ENCODE measurements at places on chromosomes 2 and 18.
A peak's percentile ranks its signal among the peaks of the same experiment; 100 is the strongest.

DNA sequence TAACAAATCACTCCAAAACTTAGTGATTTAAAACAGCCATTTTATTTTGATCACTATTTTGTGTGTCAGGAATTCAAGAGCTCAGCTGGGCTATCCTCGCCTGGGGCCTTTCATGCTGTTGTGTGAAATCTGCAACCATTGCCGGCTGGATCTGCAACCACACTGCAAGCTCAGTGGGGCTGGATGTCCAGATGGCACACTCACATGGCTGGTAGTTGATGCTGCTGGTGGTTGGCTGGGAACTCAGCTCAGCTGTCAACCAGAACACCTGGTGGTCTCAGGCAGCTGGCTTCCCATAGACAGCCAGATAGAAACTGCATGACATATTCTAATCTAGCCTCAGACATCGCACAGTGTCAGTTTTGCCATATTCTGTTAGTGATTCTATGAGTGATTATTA lies 30.6 kb upstream of the AP1S3 start:
- DNase-seq = no peak
- H3K36me3 ChIP-seq = peaks cover 6% of the 10 kb centered on the region
- peaks cover 23% of the 10 kb centered on the region for H3K4me1 ChIP-seq
- H3K27ac ChIP-seq = no peak overlapping the region

GRCh38 chr2:2758793-2759367 lies 427.8 kb upstream of the MYT1L start:
- no peak overlapping the region for H3K27ac ChIP-seq
- no peaks in the 10 kb centered on the region for H3K36me3 ChIP-seq
- no peaks in the 10 kb centered on the region for H3K4me1 ChIP-seq
- no peak overlapping the region for H3K4me3 ChIP-seq
- peaks cover 8% of the 10 kb centered on the region for H3K27me3 ChIP-seq
- no peak for DNase-seq

GRCh38 chr2:229445019-229445418 lies 173.9 kb upstream of the PID1 start:
- H3K4me3 ChIP-seq = no peak overlapping the region
- H3K27ac ChIP-seq = no peak overlapping the region
- no peak for DNase-seq
- no peaks in the 10 kb centered on the region for H3K4me1 ChIP-seq
- no peaks in the 10 kb centered on the region for H3K36me3 ChIP-seq

- no peaks in the 10 kb centered on the region for H3K27me3 ChIP-seq
- no peak overlapping the region for H3K4me3 ChIP-seq
- no peak overlapping the region for H3K27ac ChIP-seq
- H3K36me3 ChIP-seq = peaks cover 7% of the 10 kb centered on the region
Measured at GRCh38 chr2:43302961-43303494, 76.6 kb upstream of the ZFP36L2 start.

GRCh38 chr2:109170645-109171044 lies 41.6 kb downstream of the SH3RF3 start:
- H3K4me3 ChIP-seq = no peak overlapping the region
- DNase-seq = no peak
- peaks cover 2% of the 10 kb centered on the region for H3K4me1 ChIP-seq
- H3K27me3 ChIP-seq = peaks cover 57% of the 10 kb centered on the region

- no peak overlapping the region for H3K27ac ChIP-seq
- DNase-seq = no peak
- H3K27me3 ChIP-seq = peaks cover 9% of the 10 kb centered on the region
- no peaks in the 10 kb centered on the region for H3K36me3 ChIP-seq
- H3K4me1 ChIP-seq = no peaks in the 10 kb centered on the region
Measured at GRCh38 chr2:38187541-38188011, 111.6 kb upstream of the CYP1B1 start.

GRCh38 chr2:196758474-196759377 lies 40.8 kb downstream of the GTF3C3 start:
- no peak overlapping the region for H3K4me3 ChIP-seq
- no peaks in the 10 kb centered on the region for H3K4me1 ChIP-seq
- DNase-seq = no peak
- H3K36me3 ChIP-seq = peaks cover 6% of the 10 kb centered on the region

GRCh38 chr2:161981679-161982250 lies 92.2 kb downstream of the DPP4 start:
- H3K27me3 ChIP-seq = no peaks in the 10 kb centered on the region
- H3K27ac ChIP-seq = no peak overlapping the region
- DNase-seq = no peak
- peaks cover 3% of the 10 kb centered on the region for H3K36me3 ChIP-seq
- H3K4me3 ChIP-seq = peak overlapping the region; percentile 31
- H3K4me1 ChIP-seq = peaks cover 9% of the 10 kb centered on the region

- H3K27ac ChIP-seq = no peak overlapping the region
- peaks cover 2% of the 10 kb centered on the region for H3K4me1 ChIP-seq
Measured at GRCh38 chr2:234091432-234091879, 41.0 kb downstream of the SPP2 start.

GRCh38 chr2:20184067-20184938 lies 40.6 kb downstream of the SDC1 start:
- no peak overlapping the region for H3K27ac ChIP-seq
- no peak for DNase-seq
- H3K27me3 ChIP-seq = peaks cover 23% of the 10 kb centered on the region

DNA sequence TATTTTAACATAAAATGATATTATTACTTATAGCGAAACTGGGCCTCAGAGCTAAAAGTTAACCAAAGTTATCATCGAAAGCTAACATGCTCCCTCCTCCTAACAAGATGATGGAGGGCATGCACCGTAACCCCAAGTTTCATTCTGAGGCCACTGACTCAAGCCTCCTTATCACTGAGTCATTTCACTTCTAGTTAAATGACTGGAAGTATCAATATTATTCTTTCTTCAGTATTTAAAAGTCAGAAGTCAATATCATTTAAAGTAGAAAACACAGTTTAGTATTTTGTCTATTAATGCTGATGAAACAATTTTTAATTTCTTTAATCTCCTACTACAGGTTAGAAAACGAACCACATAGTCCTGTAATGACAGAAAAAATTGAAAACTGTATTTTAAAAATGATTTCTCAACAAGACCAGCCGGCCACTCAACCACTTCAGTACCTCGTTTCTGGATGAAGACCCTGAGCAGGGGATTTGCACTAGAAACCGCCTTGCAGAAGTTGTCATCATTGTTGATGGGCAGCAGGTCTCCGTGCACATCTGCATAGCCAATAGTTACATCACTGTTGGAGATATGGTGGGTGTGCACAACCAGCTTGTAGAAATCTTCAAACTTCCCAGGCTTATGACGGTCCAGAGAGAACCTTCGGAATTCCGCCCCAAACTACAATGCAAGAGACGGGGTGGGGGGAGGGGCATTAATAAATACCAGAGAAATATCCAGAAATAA lies 44.9 kb downstream of the PARD6G start:
- peaks cover 7% of the 10 kb centered on the region for H3K36me3 ChIP-seq
- H3K4me3 ChIP-seq = no peak overlapping the region
- H3K27me3 ChIP-seq = peaks cover 58% of the 10 kb centered on the region
- H3K4me1 ChIP-seq = peaks cover 3% of the 10 kb centered on the region
- DNase-seq = no peak
- no peak overlapping the region for H3K27ac ChIP-seq

GRCh38 chr2:20431301-20431698 lies 15.6 kb upstream of the RHOB start:
- peaks cover 14% of the 10 kb centered on the region for H3K4me1 ChIP-seq
- H3K36me3 ChIP-seq = peaks cover 8% of the 10 kb centered on the region
- no peak overlapping the region for H3K27ac ChIP-seq

DNA sequence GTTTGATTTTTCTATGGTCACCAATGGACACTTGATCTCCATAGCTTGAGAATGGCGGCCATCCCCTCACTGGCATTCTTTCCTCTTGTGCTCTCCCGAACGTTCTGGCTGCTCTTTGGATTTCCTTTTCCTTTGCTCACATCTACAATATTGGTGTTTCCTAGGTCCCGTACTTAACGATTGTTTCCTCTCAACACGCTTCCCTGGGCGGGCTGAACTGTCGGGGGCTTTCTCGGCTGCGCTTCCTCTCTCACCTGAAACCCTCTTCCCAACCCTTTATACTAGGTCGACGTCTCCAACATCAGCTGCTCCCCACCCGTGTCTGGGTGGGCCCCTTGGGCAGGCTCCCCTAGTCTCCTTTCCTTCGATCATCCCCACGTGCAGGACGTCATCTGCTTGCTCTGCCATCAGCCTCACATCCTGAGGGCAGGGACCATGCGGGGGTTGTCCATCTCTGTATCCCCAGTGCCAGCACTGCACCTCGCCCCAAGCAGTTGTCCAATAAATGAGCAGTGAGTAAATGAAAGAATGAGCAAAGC lies 634 bp upstream of the DIS3L2 start:
- peaks cover 33% of the 10 kb centered on the region for H3K4me1 ChIP-seq
- peak overlapping the region; percentile 95 for H3K4me3 ChIP-seq
- H3K27ac ChIP-seq = peak overlapping the region; percentile 88

- no peaks in the 10 kb centered on the region for H3K27me3 ChIP-seq
- no peak for DNase-seq
- no peak overlapping the region for H3K27ac ChIP-seq
- no peak overlapping the region for H3K4me3 ChIP-seq
- no peaks in the 10 kb centered on the region for H3K36me3 ChIP-seq
Measured at GRCh38 chr2:222545823-222546795, 109.8 kb downstream of the FARSB start.

GRCh38 chr2:74706741-74707140 lies 52.7 kb downstream of the SEMA4F start:
- DNase-seq = no peak
- peaks cover 3% of the 10 kb centered on the region for H3K4me1 ChIP-seq
- no peaks in the 10 kb centered on the region for H3K27me3 ChIP-seq
- H3K36me3 ChIP-seq = peaks cover 6% of the 10 kb centered on the region
- no peak overlapping the region for H3K4me3 ChIP-seq

- H3K27me3 ChIP-seq = peaks cover 6% of the 10 kb centered on the region
- no peaks in the 10 kb centered on the region for H3K4me1 ChIP-seq
- H3K27ac ChIP-seq = no peak overlapping the region
Measured at GRCh38 chr2:223598994-223599639, 3.0 kb downstream of the SCG2 start.

DNA sequence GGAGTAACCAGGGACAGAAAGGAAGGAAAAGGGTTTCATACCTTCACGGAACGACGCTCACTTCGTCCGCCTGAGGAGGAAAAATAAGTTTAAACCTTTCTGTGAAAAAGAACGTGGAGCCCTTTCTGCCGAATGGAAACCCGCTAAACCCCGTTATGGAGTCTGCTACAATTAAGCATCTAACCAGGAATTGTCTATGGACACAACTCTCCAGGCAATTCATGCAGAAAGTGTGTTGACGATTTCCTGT lies 528 bp upstream of the PPP4R3B start:
- no peak for DNase-seq
- no peaks in the 10 kb centered on the region for H3K27me3 ChIP-seq
- H3K27ac ChIP-seq = no peak overlapping the region
- no peak overlapping the region for H3K4me3 ChIP-seq
- no peaks in the 10 kb centered on the region for H3K36me3 ChIP-seq
